Type B pancreatic cell (in vitro differentiated cells): ENCODE measurements at places on chromosomes 2 and 18. TPM values are rescaled to one million over a fixed set of nuclear protein-coding genes. Genes with fewer than 3 reads are reported as not detected.

DNA sequence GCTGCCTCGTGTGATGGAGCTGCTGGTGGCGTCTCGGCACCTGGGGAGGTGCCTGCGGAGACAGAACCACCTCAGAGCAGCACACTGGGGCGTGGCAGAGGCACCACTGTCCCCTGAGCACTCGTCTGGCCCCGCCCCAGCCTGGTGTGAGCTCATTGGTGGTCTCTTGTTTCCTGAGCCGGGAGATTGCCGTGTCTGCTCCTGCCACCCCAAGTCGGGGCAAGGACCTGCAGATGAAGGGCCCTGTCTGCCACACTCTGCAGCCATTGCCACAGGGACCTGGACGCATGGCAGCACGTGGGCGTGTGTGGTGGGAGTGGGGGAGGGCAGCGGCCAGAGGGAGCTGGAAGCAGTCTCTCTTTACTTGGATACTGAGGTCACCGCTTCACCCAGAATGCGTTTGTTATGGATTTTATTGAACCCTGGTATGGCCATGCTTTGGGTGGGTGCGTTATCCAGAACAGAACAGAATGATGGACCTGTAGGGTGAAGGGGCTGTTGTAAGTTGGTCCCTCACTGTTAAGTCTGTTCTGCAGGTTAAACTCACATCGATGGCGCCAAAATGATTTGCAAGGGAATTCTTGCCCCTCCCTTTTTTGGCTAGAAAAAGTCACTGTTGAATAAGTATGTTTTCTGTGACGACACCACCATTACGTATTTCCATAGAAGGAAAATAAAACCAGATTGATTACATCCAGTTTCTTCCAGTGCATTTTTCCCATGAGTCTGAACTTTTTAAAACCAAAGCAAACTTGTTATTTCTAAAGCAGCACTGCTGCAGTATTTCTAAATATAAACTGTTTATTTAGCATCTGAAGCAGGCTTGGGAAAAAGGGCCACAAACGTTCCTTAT lies 92.0 kb downstream of the USP40 start:
- no peaks in the 10 kb centered on the region for H3K4me1 ChIP-seq
- DNase-seq = no peak
- H3K4me3 ChIP-seq = no peak overlapping the region
- H3K27me3 ChIP-seq = no peaks in the 10 kb centered on the region
- H3K27ac ChIP-seq = no peak overlapping the region

- DNase-seq = no peak
- H3K36me3 ChIP-seq = no peaks in the 10 kb centered on the region
- peaks cover 6% of the 10 kb centered on the region for H3K27me3 ChIP-seq
- no peak overlapping the region for H3K27ac ChIP-seq
These were observed 15.0 kb upstream of the TEX51 start for GRCh38 chr2:126883666-126884040.

DNA sequence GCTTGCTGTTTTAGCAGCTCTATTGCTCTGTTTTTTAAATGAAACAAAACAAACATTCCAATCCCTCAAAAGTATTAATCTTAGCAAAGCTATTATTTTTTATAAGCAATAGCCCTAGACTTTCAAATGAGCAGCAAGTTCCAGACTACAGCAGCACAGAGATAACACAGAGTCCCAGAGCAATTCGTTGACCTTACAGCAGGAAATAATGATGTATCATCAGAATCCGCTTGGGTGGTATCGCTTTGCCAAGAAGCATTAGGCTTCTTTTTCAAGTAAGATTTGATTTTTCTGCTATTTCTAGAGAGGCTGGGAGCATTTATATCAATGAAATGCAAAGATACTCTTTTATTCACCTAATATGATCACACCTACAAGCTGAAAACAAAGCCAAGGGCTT lies 209.7 kb downstream of the DLGAP1 start:
- no peaks in the 10 kb centered on the region for H3K36me3 ChIP-seq
- H3K27ac ChIP-seq = no peak overlapping the region
- no peak for DNase-seq
- no peaks in the 10 kb centered on the region for H3K27me3 ChIP-seq
- H3K4me1 ChIP-seq = no peaks in the 10 kb centered on the region

- peaks cover 80% of the 10 kb centered on the region for H3K27me3 ChIP-seq
- peak within 1 kb of the TSS; percentile 91 for H3K4me3 ChIP-seq
- H3K27ac ChIP-seq = peak within 1 kb of the TSS; percentile 86
- H3K4me1 ChIP-seq = peaks cover 38% of the 10 kb centered on the region
- peak; percentile 72 for DNase-seq
These were observed at the start of gene WNT6 for GRCh38 chr2:218859556-218859987. Gene WNT6, plus strand, starts transcription at chr2:218859805. Its CDS starts 233 bp downstream, at chr2:218860038.

GRCh38 chr2:157895531-157895930 lies 19.4 kb upstream of the ACVR1 start:
- no peak for DNase-seq
- no peaks in the 10 kb centered on the region for H3K36me3 ChIP-seq
- H3K4me1 ChIP-seq = peaks cover 20% of the 10 kb centered on the region
- H3K4me3 ChIP-seq = no peak overlapping the region
- H3K27me3 ChIP-seq = no peaks in the 10 kb centered on the region
- no peak overlapping the region for H3K27ac ChIP-seq

- no peaks in the 10 kb centered on the region for H3K4me1 ChIP-seq
- no peak for DNase-seq
- H3K27me3 ChIP-seq = peaks cover 5% of the 10 kb centered on the region
- no peak overlapping the region for H3K4me3 ChIP-seq
These were observed 68.0 kb upstream of the CRIM1 start for GRCh38 chr2:36287363-36288275.

- no peaks in the 10 kb centered on the region for H3K4me1 ChIP-seq
- DNase-seq = no peak
- H3K4me3 ChIP-seq = no peak overlapping the region
- no peaks in the 10 kb centered on the region for H3K27me3 ChIP-seq
- no peaks in the 10 kb centered on the region for H3K36me3 ChIP-seq
These were observed 8.3 kb downstream of the SULT6B1 start for GRCh38 chr2:37180006-37180639.

- DNase-seq = no peak
- H3K27me3 ChIP-seq = peaks cover 8% of the 10 kb centered on the region
- no peak overlapping the region for H3K27ac ChIP-seq
- peaks cover 20% of the 10 kb centered on the region for H3K4me1 ChIP-seq
- H3K4me3 ChIP-seq = no peak overlapping the region
These were observed 13.9 kb downstream of the RDH14 start for GRCh38 chr2:18546567-18546966.

DNA sequence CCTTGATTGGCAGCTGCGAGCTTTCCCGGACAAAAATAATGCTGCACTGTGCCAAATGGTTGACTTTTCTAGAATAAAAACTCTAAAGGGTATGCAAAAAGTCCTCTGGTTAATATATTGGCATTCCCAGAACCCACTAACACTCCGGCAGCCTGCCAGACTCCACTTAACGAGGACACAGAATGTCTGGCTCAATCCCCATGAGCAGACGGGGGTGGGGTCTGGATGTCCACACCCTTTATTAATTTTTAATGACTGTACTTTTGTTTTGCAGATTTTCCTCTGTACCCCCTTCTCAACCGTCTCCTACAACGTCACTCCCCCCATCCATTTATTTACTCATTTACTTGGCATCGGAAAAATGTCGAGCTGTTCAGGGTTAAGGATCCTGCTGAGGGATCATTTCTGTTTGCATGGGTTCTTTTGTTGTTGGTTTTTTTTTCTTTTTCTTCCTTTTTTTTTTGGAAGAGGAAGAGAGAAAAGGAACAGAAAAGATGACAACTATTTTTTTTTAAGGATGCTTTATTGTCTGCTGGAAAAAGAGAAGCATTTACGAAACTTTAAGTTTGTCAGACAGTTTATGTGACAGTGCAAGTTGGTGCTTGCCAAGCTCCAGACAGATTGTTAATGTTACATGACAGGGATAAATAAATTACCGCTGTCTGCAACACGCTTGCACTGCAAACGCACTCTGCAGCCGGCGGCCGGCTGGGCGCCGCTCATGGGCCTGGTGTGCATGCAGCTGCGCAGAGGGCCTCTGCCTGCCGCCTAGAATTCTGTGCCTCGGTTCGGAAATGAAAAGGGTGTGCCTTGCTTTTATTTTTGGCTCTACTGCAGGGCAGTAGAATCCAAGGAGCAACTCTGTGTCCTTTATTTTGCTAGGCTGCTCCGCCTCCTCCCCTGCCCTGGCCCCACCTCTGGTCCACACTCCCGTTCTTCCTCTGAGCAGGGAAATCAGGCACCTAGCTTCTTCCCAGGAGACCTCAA lies 3.6 kb downstream of the LDLRAD4 start:
- H3K27ac ChIP-seq = no peak overlapping the region
- H3K4me1 ChIP-seq = peaks cover 13% of the 10 kb centered on the region
- peak overlapping the region; percentile 39 for H3K4me3 ChIP-seq
- H3K27me3 ChIP-seq = peaks cover 55% of the 10 kb centered on the region

SULT1C4 gene
- 3.5 and 27.5 TPM in 2 replicates for total RNA-seq

- H3K36me3 ChIP-seq = no peaks in the 10 kb centered on the region
- no peak for DNase-seq
- H3K27ac ChIP-seq = no peak overlapping the region
- no peak overlapping the region for H3K4me3 ChIP-seq
- H3K27me3 ChIP-seq = no peaks in the 10 kb centered on the region
- peaks cover 12% of the 10 kb centered on the region for H3K4me1 ChIP-seq
These were observed 46.5 kb downstream of the TMEFF2 start for GRCh38 chr2:192148241-192148619.

DNA sequence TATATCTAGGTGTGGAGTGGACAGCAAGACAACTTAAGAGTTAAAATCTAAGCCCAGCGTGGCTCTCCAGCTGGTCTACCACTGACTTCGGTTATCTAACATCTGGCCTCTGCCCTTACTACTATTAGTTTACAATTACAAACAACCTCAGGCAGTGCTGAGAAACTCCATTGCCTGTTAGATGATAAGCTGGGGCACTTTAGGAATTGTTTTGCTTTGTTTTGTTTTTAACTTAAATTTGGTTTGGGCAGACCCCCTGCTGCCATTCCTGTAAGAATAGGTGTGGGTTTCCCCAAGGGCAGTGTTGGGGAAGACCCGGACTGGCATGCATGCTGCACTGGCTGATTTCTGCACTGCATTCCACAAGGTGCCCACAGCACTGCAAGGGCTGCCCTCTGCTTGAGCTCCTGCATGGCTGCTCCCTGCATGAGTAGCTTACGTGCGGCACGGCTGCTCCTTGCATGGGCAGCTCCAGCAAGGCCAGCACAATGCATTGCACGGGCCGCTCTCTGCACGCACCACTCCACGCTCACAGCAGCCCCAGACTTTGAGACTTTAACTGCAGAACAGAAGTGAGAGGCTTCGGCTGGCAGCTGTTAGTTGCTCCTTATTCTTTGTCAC lies 74.2 kb upstream of the SERTAD2 start:
- H3K36me3 ChIP-seq = no peaks in the 10 kb centered on the region
- peak overlapping the region; percentile 76 for H3K4me3 ChIP-seq
- peaks cover 55% of the 10 kb centered on the region for H3K4me1 ChIP-seq
- H3K27ac ChIP-seq = peak overlapping the region; percentile 73
- DNase-seq = no peak

DNA sequence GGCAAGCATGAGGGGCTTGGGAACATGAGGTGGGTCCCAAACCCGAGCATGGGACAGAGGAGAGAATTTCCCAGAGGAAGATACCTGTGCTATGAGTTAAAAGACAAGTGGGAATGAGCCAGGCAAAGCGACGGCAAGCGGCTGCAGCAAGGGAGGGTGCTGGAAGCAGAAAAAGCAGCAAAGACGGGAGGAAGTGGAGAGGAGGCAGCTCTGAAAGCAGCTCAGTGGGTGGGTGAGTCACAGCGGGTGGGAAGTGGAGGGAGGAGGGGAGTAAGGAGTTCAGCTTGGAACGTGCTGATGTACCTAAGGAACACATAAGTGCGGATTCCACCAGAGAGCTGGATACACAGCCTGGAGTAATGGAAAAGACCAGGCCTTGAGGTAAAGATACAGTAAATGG lies 41.4 kb downstream of the THUMPD2 start:
- DNase-seq = no peak
- peaks cover 46% of the 10 kb centered on the region for H3K36me3 ChIP-seq
- peaks cover 16% of the 10 kb centered on the region for H3K4me1 ChIP-seq
- H3K4me3 ChIP-seq = no peak overlapping the region

DNA sequence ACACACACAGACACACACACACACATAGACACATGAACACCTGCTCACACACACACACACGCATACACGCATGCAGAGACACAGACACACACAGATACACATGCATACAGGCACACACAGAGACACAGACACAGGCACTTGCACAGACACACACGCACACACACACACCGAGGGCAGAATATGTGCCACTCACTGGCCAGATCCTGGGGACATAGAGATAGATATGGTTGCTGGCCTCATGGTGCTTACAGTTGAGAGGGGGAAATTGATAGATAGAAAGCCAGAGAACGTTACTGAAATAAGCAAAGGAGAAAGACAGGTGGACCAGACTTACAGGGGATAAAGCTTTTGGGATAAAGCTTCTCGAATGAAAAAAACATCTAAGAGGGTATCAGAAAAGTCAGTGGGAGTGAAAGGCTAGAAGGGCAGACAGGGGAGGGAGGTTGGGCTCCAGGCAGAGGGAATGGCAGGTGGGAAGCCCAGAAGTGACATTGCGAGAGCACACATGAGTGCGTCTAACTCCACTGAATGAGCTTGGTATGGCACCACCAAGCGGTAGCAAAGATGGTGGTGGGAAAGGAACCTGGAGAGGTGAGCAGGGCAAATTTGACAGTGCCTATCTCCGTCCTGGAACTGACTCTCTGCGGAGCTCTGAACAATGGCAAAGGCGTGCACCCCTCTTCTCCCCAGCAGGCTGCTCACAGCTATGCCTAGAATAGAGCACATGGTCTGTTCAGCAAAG lies 390.1 kb upstream of the TRIB2 start:
- H3K36me3 ChIP-seq = no peaks in the 10 kb centered on the region
- H3K4me3 ChIP-seq = no peak overlapping the region
- no peaks in the 10 kb centered on the region for H3K4me1 ChIP-seq
- H3K27me3 ChIP-seq = no peaks in the 10 kb centered on the region
- no peak for DNase-seq
- no peak overlapping the region for H3K27ac ChIP-seq

FLACC1 gene
- total RNA-seq = 0.48 and 1.4 TPM in 2 replicates

DNA sequence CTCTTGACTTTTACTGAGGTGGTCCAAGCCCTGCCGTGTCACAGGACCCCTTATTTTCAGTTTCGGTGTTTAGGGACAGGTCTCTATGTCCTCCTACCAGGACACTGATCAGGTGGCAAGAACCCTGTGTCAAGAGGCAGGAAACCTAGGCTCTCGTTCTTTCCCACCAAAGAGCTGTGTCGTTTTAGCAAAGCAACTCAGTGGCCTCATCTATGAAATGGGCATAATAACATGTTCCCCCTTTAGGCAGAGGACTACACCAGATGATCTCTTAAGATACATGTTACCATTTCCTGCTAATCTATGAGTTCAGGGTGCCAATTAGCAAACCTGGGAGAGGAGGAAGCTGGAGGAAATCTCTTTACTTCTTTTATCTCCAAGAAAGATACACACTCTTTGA lies 1.9 kb downstream of the RAB31 start:
- peak overlapping the region; percentile 65 for H3K27ac ChIP-seq
- peaks cover 3% of the 10 kb centered on the region for H3K36me3 ChIP-seq
- peaks cover 61% of the 10 kb centered on the region for H3K27me3 ChIP-seq

DNA sequence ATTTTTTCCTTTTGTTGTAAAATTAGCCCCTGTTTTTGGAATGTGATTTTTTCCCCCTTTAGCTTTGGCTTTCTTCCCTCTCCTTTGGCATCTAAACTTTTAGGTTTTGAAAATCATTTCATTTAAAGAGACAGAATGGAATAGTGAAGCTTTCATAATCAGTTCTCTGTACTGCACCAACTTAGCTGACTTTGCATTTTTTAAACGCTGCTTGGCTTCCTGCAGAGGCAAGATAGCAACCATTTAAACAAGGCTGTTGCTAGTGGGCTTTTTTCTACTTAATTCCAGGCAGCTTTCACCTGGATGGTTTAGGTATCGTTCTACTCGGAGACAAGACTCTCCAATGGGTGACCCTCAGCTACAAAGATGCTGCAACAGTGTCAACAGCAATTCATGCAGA lies 267.9 kb upstream of the PKDCC start:
- H3K36me3 ChIP-seq = no peaks in the 10 kb centered on the region
- peaks cover 5% of the 10 kb centered on the region for H3K27me3 ChIP-seq
- no peak overlapping the region for H3K27ac ChIP-seq
- DNase-seq = no peak
- H3K4me3 ChIP-seq = no peak overlapping the region
